ENCODE measurements at places on chromosomes 4 and X.

GRCh38 chrX:38614485-38614884, 53.1 kb downstream of the TSPAN7 start:
- no peak for DNase-seq

DNA sequence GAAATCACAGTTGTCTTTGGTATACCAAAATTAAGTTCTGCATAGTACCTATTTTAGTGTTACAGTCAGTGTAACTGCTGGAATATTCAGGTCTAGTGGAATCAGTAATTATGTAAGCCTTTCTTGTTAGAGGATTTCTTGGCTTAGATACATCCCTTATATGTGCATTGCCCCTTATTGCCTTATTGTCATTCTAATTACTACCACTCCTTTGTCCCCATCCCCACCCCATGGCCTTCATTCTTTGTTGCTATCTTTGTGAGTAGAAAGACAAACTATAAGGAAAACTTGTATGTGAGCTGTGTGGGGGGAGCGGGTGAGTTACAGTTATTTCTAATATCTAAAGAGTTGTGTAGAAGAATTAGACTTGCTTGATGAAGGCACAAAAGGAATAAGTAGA, 36.9 kb upstream of the RPA4 start:
- DNase-seq, result no peak

GRCh38 chrX:10244915-10245622, 88.3 kb downstream of the CLCN4 start:
- DNase-seq, result no peak

DNA sequence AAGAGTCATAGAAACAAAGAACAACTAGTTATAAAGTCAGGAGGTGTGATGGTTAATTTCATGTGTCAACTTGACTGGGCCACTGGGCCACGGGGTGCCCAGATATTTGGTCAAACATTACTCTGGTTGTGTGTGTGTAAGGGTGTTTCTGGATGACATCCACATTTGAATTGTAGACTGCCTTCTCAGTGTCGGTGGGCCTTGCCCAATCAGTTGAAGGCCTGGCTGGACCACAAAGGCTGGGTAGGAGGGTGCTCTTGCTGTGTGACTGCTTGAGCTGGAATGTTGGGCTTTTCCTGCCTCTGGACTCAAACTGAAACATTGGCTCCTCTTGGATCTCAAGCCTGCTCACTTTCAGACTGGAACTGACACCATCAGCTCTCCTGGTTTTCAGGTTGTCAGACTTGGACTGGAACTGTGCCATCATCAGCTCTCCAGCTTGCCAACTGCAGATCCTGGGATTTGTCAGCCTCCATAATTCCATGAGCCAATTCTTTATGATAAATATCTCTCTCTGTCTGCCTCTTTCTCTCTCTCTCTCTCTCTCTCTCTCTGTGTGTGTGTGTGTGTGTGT, 41.4 kb downstream of the CLDN34 start:
- DNase-seq, result no peak

- no peak for DNase-seq
These were observed 264.6 kb upstream of the RASGEF1B start for GRCh38 chr4:81736324-81736723.

GRCh38 chr4:1265351-1265750, 16.4 kb upstream of the CTBP1 start:
- DNase-seq, result no peak

DNA sequence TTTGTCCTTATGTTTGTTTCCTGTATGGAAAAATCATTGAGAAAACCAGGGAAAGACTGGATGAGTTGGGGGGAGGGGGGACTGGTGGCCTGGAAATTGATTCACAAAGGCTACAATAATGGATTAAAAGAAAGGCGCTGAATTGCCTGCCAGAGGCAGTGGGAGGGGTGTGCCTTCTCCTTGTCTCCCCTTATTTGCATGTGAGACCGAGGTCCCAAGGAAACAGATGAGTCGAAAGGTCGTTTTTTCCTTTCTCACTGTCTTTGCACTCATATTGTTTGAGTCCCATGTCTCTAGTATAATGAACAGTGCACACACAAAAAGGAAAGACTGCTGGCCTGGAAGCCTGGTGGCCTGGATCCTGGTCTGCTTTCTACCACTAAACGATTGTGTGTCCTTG, 86.6 kb upstream of the ZDHHC15 start:
- no peak for DNase-seq

GRCh38 chr4:83504996-83505395, 20.1 kb upstream of the ABRAXAS1 start:
- DNase-seq, result no peak

GRCh38 chr4:157358439-157358838, 137.9 kb downstream of the GRIA2 start:
- no peak for DNase-seq

DNA sequence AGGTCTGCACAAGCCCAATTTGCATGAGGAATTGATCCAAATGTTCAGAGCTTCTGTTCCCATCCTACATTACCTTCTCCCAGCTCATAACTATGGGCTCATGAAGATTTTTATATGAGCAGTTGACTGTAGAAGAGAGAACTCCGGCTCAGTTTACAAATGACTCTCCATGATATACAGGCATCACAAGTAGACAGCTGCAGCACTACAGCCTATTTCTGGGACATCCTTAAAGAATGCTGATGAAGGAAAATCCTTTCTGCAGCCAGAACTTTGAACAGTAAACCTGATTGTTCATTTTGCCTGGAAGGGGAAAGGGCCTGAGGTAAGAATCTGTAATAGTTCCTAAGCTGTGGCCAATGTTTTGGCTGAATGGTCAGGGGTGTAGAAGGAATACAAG, 174.1 kb upstream of the CXCL13 start:
- no peak for DNase-seq

DNA sequence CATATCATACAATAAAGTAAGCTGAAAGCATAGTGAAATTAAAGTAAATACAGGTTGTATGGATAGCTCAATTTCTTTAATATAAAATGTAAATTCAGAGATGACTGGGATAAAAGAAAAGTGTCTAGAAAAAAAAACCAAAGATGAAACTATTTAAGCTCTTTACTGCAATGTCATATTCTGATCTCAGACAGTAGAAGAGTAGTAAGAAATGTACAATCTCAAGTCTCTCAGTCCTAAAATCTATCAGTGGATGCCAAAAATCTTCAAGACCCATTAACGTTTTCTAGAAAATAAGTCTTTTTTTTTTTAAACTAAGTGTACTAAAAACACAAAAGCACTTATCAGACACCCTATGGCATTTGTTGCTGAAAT, 13.8 kb downstream of the MGARP start:
- no peak for DNase-seq

DNA sequence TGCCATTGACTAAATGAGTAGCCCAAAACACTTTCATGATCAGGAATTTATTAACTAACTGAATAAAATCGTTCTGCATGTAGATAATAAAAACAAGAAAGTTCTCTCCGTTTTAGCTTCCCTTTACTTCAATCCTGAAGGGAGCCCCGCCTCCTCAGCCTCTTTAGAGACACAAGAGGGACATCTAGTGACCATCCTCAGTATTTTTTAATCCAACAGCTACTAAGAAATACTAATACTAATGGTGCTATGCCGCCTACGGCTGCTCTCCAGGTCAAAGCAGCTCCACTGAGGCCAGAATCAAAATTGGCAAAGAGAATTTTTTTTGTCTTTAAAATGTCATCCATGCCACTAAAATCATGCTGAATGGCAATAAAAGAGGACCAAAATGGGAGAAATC, 3.2 kb upstream of the PCDH19 start:
- peak; percentile 46 for DNase-seq

DNA sequence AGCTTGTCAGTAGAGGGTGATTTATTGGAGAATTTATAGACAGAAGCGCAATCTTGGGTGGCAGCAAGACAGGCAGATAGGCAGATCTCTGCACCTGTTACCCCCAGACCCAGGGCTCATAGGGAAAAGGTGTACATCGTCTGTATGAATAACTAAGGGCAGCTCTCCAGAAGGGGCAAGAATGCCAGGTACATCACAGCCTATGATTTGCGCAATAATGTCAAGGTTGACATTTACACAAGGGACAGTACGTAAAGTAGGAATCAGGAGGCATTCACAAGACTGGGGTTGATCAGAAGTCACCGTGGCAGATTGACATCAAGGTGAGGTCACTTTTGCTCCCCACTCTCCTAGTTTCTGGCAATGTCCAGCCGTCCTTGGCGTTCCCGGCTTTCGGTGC, 524.1 kb downstream of the TRIML1 start:
- no peak for DNase-seq

GRCh38 chrX:150567645-150568319, 639 bp upstream of the MTM1 start:
- no peak for DNase-seq

GRCh38 chr4:119510395-119511149, 118.0 kb downstream of the PDE5A start:
- DNase-seq, result no peak

- no peak for DNase-seq
These were observed 11.3 kb upstream of the DRP2 start for GRCh38 chrX:101208152-101208905.

GRCh38 chr4:161419822-161420221, 744.0 kb downstream of the FSTL5 start:
- DNase-seq, result no peak

DNA sequence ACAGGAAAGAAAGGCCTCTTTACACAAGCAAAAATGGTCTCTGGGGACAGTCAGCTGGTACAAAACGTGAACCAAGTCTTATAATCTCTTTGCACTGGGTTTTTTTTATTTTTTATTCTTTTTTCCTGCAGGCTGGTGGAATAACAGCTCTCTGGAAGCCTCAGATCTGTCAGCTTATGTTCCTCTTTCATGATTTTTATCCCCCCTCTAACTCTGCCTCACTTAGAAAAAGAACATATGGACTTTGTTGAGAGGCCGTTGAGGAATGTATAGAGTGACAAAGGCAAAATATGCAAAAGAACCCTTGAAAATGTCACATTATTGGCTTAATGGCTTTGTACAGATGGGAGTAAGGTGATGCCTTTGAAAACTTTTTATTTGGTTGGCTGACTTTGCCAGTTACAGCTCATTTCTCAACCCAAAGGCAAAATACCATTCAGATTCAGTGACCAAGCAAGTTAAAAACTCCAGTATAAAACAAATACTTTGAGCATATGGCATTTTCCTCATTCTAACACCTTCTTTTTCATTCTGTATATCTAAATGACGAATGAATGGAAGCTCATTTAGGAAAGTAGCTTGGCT, 111.1 kb downstream of the RNF150 start:
- DNase-seq, result no peak

DNA sequence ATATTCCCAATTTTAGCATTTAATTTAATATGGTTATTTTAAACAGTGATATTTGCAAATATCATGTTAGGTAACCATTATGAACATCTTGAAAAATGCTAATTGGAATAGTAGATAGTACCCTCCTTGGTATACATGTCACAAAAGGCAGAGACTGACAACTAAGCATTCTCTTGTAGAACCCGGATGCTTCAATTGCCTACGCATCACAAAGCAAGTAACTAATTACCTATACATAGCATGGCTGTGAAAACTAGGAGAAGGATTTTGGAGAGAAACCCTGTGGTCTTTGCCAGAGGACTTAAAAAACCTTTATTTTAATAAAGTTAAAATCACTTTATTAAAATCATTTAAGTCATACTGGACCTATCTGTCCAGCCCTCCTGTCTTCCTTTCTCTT, 764.1 kb upstream of the TENM3 start:
- no peak for DNase-seq

DNA sequence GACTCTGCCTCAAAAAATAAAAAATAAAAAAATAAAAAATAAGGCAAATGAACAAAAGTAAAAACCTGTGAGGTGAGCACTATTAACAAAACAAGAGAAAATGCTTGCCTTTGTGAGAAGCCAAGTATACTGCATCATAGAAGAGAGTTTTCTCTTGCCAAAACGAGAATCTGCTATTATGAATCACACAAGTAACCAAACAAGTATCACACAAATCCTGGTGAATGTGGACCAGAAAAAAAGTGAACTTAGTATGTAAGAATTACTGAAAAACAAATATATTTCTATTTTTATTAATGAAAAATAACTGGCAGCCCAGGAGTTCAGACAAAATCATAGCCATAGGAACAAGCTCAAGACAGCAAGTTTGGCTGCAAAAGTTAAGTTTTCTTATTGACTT, 193.5 kb downstream of the PDGFC start:
- DNase-seq, result no peak

DNA sequence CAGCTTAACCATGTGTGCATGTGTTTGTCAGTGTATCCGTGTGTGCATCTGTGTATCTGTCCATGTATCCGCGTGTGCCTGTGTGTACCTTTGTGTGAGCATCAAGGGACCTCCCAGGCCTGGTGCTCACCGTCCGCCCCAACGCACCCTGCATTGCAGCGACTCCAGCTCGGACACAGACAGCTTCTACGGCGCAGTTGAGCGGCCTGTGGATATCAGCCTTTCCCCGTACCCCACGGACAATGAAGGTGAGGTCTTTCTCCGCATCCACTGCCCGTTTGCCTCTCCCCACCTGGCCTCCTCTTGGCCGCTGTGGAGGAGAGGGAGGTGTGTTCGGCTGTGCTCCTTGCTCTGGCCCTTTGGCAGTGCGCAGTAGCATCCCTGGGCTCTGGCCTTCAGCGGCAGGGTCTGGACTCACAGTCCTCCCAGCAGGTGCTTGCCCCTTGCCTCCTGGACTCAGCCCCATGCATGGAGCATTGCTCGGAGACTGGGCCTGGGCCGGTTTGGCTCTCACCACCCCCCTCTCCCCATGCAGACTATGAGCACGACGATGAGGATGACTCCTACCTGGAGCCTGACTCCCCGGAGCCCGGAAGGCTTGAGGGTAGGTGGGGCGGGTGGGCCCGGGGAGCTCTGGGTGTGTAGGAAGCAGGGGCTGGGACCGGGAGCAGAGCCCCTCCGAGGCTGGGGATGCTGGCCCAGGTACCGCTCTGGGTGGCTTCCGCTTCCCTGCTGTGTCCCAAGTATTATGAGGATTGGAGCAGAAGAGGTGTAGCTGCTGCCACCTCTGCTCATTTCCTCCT, 16.4 kb upstream of the ADD1 start:
- no peak for DNase-seq

DNA sequence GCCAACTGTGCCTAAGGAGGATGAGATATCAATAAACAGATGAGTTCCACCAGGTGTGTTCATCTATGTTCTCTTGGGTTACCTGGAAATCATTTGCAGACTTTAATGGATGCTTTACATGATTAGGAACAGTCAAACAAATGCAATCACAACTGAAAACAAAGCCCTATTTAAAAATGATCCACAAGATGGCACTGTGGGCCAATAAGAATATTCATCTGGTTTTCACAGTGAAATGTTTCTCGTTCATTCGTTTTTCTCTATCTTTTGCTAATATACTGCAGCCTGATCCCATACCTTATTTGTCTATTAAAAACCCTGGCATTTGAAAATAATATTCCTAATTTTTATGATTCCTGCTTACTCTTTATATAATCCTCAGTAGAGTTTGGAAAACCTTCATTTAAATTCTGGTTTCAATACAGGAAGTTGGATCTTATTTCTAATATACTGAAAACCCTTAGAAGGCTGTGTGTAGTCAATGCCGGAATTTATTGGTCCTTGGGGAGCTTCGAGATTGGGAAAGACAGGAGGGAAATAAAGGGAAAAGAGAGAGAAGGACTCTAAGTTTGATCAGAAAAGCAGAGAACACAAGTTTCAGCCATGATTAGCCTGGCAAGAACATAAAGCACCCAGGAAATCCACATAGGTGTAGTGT, 63.8 kb upstream of the TAPT1 start:
- DNase-seq, result peak; percentile 15

All from urothelium cell line (cell line).